ENCODE measurements at places on chromosomes 7 and 10.
A peak's percentile ranks its signal among the peaks of the same experiment; 100 is the strongest.

DNA sequence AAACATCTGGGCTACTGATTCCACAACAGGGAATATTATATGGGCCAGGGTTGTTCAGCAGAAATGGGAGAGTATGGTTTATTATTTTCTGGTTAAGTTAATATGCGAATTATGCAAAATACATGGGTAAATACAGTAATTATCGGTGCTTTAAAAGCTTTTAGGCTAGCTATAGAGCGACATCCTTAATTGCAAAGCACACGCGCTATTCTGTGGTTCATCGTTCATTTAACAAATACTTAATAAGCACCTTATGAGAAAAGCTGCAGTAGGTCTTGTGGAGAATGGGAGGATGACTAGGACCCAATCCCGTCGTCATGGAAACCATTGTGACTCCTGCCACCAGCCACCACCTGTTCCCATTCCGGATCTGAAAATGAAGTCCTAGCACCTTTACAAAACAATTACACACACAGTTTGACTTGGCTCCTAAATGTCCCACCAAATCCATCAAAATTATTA lies 623 bp upstream of the CEP41 start:
- DNase-seq: no peak

DNA sequence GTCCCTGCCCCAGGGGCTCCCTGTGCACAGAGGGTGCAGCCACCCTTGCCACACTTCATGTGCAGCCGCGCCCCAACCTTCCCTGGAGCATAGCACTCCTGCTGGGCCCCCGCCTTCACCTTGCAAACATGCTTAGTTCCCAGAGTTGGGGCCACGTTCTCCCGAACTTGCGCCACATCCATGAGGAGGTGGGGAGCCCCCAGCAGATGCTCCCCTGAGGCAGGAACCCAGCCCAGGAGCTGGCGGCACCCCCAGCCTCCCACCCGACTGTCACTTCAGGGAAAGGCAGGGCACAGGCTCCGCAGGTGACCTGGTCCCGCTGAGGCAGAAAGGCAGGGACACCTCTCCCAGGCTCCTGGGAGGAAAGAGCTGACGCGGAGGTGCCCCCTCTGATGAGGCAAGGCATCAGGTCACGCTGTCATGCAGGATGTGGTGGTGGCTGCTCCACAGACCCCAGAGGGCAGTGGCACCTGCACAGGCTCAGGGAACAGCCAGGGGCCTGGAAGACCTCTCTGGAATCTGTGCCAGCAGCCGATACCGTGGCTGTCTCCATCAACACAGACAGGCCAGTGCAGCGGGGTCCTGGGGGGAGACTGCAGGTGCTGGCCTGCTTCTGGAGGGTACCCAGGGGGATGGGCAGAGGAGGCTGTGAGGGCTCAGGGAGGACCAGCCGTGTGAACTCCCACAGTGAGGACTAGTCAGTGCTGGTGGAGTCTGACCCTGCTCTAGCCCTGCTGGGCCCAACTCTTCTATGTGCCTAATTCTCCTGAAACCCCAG lies 221.3 kb downstream of the MAD1L1 start:
- DNase-seq: no peak

- peak; percentile 61 for DNase-seq
These were observed 82.6 kb upstream of the ELMO1 start for GRCh38 chr7:37531225-37531624.

- DNase-seq: no peak
These were observed 59.2 kb upstream of the MTPN start for GRCh38 chr7:136036336-136036735.

GRCh38 chr7:142885311-142886230 lies at the start of gene TRPV6:
Gene TRPV6, minus strand, starts transcription at chr7:142885745.
- no peak for DNase-seq

- no peak for DNase-seq
These were observed 155.9 kb downstream of the SEC23IP start for GRCh38 chr10:120048391-120048790.

GRCh38 chr10:110861930-110862649 lies 9.6 kb upstream of the PDCD4 start:
- no peak for DNase-seq

- DNase-seq: no peak
These were observed 19.5 kb downstream of the STAM start for GRCh38 chr10:17663450-17663849.

DNA sequence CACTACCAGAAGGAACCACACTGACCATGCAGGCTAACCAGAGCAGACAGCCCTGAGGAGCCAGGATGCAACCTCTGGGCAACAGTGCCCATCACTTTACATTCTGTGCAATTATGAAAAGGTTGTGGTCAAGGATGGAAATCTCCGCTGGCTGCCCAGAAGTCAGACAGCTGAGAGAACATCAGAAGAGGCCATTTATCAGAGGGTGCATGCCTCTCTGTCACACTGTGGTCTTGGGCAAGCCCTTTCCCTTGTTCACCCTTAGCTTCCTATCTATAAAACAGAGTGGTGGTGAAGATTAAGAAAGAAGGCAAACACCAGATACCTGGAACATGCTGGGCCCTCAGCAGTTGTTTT lies 120.7 kb upstream of the GDF10 start:
- no peak for DNase-seq

DNA sequence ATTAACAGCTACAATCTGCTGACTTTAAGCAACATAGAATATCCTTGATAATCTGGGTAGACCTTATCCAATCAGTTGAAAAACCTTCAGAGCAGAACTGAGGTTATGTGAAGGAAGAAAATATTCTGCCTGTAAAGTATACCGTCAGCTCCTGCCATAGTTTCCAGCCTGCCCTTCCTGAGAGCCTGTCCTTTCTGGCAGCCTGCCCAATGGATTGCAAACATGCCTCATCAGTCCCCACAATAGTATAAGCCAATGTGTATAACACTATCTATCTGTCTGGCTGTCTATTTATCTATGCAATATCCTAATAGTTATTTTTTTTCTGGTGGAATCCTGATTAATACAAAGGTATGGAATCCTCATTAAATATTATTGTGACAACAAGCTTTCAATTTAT lies 489.2 kb upstream of the KCND2 start:
- no peak for DNase-seq

DNA sequence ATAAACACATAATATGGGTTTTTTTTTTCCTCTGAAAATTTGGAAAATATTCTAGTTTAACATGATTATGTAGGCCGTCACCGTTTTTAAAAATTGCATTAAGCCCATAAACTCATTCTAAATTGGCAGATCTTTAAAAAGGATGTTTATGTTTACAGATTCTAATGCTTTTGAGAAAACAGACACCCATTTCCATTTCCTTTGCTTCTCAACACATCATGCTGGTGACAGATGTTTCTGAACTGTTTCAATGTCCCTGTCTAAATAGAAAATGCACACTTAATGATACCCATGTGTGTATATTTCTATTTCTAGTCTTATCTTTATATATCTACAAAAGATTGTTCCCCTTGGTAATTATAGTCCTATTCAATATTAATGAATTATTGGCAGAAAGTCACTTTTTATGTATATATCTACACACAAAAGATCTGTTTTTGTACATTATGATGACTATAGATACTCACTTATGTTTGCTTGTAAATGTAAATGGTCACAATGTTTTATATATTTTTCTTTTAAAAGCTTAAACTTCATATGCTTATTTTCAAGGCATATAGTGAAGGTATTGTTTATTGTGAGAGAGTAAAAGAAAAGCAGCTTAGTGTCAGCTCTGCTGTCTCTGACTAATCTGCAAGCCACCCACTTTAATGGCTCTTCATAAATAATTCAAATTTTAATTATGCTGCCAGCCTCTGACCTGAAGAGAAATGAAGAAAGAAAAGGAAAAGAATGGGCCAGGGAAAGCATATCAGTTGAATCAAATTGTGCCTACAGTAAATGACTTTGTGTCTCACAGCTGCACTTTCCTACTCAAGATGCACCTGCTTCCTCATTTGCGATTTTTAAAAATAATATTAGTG lies 179.4 kb downstream of the CACNA2D1 start:
- DNase-seq: no peak

DNA sequence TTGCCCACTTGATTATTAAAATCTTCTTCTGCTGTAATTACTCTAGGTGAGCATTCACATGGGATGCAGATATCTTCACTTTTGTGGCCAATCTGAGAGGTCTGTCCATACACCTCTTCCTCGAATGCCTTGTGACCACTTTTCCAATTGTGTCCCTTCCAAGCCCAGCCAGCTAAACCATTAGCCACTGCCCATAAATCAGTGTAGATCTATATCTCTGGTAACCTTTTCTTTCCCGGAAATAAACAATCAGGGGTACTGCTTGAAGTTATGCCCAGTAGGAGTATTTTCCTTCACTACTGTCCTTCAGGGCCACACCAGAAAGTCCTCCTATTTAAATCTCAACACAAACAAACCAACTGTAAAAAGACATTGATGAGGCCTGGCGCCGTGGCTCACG lies 104.6 kb upstream of the KCNMA1 start:
- DNase-seq: no peak

GRCh38 chr10:98415731-98416119 lies 743 bp upstream of the PYROXD2 start:
- DNase-seq: no peak

DNA sequence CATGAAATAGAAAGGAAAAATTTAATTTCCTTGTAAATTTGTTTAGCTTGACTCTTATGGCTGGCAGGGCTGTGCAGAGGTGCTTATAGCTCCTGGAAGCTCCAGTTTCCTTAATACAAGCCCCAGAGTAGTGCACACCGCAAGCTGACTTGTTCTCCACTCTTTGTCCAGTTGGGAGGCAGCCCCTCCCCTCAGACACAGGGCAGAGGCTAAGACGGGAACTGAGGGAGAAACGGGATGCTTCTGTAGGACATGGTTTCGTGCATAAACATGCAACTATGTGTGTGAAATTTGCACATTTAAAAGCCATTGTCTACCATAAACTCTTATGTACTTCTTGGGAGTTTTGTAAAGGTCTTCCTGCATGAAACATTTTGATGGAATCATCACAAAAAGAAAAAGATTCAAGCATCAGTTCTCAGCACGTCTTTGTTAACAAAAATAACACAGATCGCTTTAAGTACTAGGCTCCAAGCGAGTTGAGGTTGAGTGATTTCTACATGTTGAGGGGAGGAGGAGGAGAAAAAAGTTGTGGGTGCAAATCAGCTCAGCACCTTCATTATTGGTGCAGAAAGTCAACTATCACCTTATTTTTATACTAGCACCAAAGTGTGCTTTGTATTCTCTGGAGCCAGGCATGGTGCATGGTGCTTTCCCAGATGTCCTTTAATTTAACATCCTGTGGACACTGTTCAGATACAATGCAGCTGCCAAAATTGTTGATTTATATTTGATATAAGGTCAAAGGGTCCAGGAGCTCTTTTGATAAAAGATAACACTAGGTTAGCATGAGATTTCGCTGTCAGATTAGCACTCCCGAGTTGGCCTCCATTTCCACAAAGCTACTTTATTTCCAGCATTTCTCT lies 124.5 kb downstream of the CHN2 start:
- no peak for DNase-seq

DNA sequence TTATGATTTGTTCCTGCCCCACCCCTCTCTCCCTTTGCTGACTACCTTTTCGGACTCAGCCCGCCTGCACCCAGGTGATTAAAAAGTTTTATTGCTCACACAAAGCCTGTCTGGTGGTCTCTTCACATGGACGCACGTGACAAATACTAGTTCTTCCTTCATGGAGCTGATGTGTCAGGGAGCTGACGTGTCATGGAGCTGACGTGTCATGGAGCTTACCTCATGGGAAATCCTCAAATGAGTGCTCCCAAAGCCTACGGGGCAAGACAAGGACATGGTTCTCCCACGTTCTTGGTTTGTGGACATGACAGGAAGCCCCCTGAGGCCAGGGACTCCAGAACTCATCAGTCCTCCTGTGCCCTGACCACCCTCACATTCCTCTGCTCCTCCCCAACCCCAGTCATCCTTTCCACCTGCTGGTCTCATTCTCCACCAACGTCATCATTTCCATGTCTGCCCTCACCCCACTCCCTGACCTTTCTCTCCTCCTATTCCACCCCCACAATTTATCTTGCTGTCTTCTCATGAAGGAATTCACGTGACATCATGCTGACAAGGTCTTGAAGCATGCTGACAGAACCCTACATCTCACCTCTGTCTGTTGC lies 261.3 kb downstream of the TCERG1L start:
- DNase-seq: no peak

DNA sequence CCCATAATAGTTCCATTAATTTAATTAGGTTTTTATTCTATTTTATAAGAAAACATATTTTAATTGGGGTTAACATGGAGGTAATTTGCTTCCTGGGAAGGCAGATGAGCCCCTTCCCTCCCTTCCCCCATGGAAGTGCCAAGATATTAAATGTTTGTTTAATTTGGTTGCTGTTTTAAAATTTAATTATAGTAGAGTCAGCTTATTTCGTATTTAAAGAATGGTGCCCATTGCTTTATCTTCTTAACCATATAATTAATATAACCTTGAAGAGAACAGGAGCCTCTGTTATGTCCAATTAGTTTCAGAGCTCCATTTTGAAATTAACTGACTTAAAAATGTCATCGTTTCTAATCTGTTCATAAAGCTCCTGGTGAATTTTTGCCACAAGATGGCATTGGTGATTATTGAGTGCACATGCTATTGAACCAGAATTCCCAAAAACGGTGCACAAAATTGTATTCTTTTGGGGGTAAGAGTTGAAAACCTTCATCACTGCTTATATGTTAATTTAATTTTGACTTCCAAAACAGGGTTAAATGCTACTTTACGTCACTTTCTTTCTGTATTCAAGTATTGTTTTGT lies 26.0 kb downstream of the KLHDC10 start:
- DNase-seq: no peak

DNA sequence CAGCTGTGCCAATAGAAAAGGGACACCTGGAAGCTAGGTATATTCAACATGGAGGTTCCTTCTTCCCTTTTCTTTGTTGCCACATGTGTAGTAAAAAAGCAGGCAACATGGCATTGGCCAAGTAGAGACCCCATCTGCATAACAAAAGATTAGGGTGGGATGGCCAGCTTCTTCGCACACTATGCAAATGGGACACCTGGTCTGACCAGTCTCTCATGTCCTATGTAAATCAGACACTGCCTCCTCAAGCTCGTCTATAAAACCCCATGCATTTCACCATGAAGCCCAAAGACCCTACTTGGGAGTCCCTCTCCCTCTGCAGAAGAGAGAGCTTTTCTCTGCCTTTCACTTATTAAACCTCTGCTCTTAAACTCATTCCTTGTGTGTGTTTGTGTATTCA lies 53.9 kb downstream of the MYL10 start:
- DNase-seq: no peak

DNA sequence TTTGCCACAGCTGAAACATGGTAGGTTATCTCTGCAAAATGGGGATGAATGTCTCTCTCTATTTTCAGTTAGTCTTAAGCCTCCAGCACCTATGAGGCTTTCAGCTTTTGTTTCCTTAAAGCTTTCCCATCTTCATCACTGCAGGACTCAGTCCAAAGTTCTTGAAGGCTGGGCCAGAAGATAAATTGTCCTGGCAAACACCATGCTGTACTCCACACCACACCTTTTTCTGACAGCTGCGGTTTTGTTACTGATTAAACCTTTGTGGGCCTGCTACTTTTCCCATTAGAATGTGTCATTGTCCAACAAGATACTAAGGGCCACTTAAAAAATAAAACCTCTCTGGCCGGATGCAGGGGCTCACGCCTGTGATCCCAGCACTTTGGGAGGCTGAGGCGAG lies 87.2 kb upstream of the A1CF start:
- no peak for DNase-seq

- DNase-seq: no peak
These were observed 22.7 kb downstream of the SSC4D start for GRCh38 chr7:76386691-76387260.

GRCh38 chr10:67612577-67613537 lies 83.1 kb downstream of the CTNNA3 start:
- peak; percentile 13 for DNase-seq

- no peak for DNase-seq
These were observed 30.9 kb downstream of the CDK1 start for GRCh38 chr10:60809157-60809556.
